ENCODE measurements at places on chromosomes 16 and 17.

DNA sequence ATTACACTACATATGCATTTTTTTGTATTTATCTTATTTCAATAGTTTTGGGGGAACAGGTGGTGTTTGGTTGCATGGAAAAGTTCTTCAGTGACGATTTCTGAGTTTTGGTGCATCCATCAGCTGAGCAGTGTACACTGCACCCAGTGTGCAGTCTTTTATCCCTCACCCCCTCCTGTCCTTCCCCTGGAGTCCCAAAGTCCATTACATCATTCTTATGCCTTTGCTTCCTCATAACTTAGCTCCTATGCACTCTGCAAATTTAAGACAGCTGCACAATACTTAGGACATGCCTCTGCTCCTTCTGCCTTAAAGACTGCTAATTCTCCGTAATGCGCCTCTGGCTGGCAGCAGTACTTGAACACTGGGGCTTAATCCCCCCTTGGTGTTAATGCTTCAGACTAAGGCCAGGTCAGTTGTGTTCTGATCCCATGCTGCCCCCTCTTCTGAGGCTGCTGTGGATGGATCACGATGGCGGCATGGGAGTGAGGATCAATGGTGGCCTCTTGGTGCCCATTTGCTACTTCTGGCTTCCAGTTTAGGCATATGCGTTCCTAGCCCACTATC lies 146.2 kb downstream of the PARN start:
- no peak for DNase-seq

DNA sequence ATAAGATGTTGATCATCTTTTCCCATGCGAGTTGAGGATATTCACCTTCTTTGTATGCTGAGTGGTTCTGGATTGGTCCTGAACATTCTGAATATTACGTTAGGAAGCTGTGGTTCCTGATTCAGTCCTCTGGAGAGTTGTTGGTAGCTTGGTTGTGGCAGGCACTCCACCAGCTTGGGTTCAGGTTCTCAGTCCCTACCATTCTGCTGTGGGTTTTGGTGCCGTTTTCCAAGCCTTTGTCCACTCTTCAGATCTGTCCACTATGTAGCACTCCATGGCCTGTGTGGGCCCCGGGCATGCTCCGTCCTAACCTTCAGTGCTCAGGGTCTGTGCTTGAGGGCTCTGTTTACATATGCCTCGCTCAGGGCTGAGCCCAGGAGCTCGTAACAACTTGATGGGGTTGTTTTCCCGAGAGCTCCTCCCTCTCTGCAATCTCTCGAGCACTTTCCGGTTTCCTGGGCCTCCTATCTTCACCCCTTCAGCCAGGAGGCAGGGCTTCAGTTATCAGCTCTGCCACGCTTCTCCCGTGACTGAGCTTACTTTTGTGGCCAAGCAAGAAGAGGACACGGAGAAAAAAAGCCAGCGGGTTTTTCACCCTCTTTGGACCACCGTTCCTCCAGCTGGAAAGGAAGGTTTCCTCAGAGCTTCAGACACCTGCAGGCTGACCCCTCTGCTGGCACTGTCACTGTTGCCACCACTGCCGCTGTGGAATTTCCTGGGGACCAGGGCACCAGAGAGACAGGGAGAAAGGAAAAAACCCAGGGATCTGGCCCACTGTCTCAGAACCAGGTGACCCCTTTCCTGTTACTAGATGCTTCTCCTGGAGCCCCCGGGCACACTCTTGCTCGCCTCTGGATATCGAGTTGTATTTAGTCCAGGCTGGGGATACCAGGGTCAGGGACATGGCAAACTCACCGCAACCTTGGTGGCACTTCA lies 19.6 kb downstream of the KIAA0513 start:
- no peak for DNase-seq

DNA sequence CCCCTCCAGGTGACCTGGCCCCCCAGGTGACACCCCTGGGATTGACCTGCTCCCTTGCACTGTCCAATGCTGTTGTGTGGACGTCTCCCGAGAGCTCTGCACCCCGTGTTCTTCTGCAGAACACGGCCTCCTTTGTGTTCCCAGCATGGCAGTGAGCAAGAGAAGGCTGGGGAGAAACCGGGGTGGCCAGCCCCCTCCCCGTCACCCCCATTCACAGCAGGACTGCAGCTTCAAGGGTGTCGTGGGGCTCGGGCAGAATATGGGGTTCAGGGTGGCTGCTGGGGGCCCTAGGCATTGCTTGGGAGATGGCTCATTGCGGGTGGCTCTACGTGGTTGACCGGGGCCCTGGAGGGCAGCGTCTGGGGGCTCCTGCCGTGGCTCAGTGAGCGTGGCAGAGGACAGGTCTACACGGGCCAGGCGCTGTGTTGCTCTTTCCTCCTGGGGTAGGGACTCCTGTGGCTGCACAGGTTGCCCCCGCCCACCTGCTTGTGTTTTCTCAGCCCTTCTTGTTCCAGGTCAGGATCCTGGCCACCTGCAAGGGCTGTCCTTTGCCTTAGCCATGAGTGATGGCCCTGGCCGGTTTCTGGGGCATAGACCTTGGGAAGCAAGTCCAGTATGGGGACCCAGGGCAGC lies 12.5 kb downstream of the GSE1 start:
- DNase-seq = no peak

DNA sequence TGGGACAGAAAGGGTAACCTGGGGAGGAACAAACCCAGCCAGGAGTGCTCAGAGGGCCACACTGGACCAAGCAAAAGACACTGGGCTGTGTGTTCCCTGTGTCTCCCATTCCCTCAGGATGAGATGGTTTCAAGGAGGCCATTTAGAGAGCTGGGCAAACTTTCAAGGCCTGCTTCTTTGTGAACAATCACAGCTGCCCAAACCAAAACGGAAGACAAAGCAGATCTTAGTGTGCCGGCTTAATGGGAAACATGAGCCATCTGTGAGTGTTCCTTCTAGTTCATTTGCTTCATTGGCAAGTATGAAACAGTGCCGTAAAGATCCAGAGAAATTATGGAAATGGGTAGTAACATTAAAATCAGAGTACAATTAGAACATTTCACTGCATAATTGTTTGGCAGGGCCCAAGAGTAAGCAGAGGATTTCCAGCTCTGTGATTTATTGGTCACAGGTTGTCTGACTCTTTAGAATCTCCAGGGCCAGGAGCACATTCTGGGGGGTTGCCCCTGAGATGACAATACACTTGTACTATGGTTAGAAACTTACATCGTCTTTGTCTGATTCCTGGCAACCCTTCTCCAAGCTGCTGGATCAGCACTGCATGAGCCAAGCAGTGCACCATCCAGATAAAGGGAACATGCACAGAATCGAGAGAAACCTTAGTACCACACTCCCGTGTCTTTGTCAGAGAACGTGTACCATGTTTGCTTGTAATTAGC lies 412.1 kb downstream of the RBFOX1 start:
- DNase-seq = no peak

- no peak for DNase-seq
Measured at GRCh38 chr17:74943808-74944522, 8.3 kb downstream of the OTOP3 start.

DNA sequence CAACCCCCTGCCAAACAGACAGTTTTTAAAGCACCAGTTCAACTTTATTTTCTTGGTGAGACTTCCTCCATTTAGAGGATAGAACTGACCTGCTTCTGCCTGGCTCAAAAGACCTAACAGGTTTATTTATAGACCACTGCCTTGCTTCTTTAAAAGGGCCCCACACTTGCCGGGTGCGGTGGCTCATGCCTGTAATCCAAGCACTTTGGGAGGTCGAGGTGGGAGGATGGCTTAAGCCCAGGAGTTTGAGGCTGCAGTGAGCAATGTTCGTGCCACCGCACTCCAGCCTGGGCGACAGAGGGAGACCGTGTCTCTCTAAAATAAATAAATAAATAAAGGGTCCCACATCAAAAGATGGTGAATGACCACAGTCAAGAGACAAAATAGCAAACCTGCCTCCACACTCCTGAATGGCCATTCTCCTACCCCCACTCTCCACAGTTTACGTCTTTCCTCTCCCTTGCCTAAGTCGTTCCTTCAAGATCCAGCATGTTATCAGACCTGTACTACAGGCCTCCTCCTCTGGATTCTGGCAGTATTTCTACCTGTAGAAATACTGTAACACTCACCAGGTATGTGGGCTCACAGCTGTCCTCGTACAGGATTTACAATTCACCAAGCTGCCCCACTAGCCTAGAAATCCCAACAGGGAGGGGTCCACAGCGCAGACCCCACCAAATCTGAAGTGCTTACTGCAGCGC lies 95.6 kb downstream of the SMG6 start:
- DNase-seq = no peak

DNA sequence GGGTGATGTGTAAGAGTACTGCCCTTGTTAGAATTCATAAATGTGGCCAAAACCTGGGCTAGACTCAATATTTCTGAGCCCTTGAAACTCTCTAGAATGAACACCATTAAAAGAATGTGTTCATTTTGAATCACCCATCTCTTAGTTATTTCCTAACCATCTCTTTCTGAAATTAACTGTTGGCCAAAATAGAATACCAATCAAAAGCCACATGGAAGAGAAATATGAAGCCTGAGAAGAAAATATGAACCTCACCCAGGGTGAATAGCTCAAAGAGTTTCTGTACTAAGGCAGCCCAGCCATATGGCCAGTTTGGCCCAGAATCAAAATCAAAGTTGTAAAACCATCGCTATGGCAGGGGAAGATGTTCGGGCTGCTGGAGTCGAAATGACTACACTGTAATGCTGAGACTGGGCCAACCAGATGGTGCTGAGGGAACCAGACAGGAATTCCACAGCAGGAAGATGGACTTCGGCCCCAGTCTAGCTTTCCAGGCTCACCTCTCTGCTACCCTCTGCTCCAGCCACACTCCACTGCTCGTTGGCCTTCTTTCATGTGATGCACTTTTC lies 154.3 kb upstream of the ZFHX3 start:
- no peak for DNase-seq

- DNase-seq = no peak
Measured at GRCh38 chr17:30965686-30966085, 5.2 kb upstream of the RNF135 start.

GRCh38 chr17:47188271-47188875 lies 722 bp downstream of the CDC27 start:
- DNase-seq = no peak

GRCh38 chr17:38732376-38733281 lies 2.5 kb downstream of the CISD3 start:
- no peak for DNase-seq

DNA sequence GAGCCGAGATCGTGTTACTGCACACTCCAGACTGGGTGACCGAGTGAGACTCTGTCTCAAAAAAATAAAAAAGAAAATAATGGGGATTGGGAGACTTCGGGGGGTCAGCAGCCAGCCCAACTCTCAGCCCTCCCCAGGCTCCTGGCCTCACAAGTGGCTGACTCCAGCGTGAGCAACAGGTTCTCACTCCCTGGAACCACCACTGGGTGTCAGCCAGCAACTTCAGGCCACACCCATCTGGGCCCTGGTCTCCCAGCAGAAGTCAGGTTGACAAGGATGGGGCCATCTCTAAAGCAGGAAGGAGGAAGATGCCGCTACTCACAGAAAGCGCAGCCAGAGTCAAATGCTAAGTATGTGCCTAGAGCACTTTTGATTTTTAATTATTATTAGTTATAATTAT lies 139.4 kb downstream of the C16orf78 start:
- no peak for DNase-seq

DNA sequence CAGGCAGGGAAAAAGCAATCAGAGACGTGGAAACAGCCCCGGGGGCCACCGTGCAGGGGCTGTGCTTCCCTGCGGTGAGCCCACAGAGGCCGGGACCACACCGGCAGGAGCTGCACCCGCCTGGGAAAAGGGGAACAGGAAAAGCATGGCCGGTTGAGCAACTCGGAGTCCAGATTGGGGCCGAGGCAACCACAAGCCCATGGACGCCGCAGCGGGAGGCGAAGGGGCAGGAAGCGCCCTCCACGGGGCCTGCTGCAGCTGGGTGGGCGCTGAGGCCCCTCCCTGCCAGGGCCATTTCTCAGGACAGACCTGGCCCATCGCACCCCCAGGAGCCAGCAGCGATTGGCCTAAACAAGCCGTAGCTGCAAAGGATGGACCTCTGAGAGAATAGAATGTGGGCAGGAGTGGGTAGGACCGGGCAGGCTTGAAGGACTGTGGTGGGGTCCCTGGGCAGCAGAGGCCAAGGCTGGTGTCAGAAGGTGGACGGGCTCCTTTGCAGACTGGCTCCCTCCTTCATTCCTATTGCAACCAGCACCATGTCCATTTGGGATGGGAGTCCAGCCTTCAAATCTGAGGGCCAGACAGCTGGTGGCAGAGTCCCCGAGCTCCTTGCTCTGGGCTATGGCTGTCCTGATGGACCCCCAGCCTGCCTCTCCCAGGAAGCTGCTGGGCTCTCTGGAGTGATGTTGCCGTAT lies 30.4 kb downstream of the COX4I1 start:
- no peak for DNase-seq

DNA sequence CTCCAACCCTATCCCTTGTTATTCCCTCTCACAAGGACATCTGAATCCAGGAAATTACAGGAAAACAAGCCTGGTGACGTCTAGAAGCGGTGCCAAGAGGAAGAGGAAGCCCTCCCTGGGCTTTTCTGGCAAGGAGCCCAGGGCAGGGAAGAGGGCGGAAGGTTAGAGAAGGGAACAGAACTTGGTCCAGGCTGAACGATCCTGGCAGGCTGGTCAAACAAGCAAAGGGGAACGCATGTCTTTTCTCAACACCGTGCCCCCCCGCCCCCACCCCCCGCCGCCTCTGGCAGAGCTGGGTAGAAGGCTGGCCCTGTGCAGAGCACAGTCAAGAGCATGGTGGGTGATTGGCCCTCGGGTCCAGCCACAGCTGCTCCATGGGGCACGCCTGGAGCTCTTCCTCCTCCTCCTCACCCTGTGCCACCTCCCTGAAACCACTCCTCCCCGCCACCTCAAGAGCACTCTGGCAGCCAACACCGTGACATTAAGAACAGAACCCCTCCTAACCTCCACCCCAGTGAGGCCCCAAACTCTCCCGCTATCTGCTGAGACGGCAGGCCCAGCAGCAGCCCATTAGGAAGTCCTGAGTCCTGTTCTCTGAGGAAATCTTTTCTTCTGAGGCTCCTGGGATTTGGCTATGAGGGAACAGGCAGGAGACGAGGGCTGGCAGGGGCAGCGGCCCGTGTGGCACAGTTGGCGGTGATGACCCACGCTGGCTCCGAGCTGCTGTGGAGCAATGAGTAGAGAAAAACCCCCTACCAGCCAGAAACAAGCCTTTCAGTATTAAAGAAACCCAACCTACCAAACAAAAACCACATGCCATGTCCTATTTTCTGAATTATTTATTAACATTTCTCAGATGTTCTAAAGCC lies 7.3 kb downstream of the C16orf86 start:
- no peak for DNase-seq

DNA sequence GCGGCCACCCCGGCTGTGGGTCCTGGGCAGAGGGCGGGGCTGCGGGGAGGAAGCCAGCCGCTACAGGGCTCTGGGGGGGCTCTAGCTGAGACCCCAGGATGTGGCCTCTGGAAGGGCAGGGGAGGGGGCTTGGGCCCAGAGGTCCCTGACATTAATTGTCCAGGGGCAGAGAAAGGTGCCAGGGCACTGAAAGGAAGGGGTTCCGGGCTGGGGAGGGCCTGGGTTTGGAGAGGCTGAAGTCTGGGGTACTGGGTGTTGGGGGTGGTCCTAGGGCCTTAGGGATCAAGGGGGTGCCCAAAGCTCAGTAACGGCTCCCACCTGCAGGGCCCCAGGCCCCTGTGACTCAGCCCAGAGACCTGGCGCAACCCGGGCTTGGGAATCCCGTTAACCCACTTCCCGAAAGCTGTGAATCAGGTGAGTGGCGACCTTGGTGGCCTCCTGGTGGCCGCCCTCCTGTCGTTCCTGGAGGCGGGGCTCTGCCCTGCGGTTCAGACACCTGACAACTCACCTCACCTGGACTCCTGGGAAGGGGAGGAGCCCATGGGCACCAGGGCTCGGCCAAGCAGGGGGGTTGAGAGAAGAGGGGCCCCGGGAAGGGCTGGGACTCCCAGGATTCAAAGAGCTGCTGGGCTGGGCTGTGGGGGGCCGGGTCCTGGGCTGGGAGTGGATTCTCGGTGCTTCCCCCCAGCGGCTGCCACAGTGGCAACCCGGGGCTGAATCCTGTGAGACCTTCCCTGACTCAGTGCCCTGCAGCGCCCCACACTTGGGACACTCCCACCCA lies 465 bp upstream of the PRSS22 start:
- no peak for DNase-seq

All from stimulated activated CD8-positive, alpha-beta memory T cell treated with anti-CD3 and anti-CD28 coated beads, Interleukin-15, amount 100 ng/mL, for 4 hours (primary cell).